Femur (tissue), 1 donor: ENCODE measurements at places on chromosomes 13 and 19.
A peak's percentile ranks its signal among the peaks of the same experiment; 100 is the strongest.

DNA sequence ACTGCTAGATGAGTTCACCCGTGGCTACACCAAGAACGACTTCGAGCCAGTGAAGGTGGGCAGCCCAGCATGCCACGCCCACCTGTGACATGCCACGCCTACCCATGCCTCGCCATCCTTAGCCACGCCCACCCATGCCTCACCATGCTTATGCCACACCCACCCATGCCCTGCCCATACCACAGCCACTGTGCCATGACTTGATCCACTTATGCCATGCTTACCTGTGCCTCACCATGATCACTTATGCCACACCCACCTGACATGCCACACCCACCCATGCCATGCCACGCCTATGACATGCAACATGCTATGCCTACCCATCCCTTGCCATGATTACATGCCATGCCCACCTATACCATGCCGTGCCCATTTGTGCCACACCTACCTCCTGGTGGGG lies 12.9 kb upstream of the USE1 start:
- DNase-seq, result no peak

DNA sequence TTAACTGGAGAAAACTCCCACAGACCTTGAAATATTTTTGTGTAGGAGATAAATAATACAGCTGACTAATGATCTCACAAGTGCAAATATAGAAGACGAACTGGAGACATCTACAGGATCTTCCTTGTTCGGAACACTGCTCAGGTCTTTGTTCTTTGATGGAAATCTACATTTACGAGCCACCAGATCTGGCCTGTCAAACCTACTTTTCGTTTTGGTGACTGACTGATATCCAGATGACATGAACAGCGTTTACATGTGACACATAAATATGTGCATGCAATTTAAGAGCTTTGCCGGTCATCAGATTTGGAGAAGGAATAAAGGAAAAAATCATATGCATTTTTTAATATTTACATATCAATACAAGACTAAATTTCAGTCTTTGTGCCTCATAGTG lies 24.5 kb upstream of the TPP2 start:
- DNase-seq, result no peak

DNA sequence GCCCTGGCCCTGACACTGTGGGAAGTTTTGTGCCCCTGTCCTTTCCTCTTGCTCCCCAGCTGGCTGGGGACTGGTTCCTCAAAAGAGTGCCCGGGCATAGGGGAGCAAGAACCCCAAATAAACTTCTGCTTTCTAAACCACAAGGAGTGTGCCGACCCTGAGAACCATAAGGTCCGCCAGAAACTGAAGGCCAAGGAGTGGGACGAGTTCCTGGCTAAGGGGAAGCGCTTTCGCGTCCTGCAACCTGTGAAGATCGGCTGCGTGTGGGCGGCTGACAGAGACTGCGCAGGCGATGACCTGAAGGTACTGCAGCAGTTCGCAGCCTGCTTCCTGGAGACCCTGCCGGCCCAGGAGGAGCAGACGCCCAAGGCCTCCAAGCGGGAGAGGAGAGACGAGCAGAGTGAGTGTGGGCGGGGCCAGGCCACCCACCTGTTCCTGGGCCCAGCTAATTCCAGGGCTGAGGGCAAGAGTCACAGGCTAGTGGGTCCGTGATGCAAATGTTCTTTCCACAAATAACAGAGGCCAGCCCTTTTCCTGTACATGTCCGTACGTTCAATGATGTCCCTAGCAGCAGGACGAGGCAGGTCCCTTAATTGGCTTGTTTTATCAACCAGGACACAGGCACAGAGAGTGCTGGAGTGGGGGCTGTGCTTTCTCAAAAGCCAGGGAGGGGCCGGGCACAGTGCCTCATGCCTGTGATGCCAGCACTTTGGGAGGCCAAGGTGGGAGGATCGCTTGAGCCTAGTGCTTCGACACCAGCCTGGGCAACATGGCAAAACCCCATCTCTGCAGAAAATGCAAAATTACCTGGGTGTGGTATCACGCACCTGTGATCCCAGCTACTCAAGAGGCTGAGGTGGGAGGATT lies 25.6 kb downstream of the UBXN6 start:
- DNase-seq, result peak; percentile 24

DNA sequence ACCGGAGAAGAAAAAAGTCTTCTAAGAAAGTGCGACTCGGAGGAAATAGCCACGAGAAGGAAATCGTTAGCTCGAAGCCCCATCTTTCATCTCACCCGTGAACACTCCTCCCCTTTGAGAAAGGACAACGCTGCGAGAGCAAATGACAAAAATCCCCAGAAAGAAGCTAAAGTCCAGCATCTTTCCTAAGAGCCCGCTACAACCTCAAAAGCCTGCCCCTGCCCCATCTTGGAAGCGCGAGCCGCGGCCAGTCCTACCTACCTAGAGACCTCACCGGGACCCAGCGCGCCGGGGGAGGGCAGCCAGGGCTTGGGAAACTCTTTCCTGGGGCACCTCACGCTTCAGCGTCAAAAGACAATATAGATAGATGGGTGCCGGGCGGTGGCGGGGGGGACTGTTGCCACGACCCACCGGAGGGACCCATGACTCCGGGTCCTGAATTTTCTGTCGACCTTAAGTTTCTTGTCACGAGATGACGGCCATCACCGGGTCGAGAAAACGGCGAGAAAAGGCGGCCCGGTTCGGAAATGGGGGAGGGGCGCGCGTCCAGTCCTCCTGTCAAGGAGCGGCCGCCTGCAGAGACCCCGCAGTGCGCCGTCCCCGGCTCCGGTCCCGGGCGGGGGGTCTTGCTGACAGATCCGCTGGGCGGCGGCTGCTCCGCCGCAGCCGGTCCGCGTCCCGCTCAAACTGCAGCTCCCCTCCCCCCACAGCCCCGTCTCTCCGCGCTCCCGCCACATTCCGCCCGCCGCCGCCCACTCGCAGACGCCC lies 65.9 kb downstream of the KCNRG start:
- DNase-seq, result peak; percentile 77
